Activated naive CD8-positive, alpha-beta T cell treated with anti-CD3 and anti-CD28 coated beads for 36 hours (primary cell): ENCODE measurements at places on chromosomes 2 and 18. TPM values are rescaled to one million over a fixed set of nuclear protein-coding genes. Genes with fewer than 3 reads are reported as not detected.

Gene PMS1
- total RNA-seq, result 41.8 TPM

DNA sequence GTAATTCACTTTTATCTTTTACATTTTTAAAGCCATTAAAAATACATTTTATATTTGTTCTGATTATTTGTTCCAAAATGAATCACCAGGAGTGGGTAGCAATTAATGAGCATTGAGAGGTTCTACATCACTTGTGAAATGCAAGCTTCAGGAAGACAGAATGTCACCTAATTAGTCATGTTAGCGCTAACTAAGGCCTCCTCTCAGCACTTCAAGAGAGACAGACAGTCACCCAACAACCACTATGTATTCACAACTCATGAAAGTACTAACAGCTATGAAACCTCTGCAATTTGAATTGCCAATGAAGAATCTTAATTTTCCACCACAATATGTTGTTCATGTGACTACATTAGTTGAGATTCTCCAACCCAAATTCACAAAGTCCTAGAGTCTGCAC is 611.0 kb downstream of the KCNJ3 start:
- no peak for DNase-seq

DNA sequence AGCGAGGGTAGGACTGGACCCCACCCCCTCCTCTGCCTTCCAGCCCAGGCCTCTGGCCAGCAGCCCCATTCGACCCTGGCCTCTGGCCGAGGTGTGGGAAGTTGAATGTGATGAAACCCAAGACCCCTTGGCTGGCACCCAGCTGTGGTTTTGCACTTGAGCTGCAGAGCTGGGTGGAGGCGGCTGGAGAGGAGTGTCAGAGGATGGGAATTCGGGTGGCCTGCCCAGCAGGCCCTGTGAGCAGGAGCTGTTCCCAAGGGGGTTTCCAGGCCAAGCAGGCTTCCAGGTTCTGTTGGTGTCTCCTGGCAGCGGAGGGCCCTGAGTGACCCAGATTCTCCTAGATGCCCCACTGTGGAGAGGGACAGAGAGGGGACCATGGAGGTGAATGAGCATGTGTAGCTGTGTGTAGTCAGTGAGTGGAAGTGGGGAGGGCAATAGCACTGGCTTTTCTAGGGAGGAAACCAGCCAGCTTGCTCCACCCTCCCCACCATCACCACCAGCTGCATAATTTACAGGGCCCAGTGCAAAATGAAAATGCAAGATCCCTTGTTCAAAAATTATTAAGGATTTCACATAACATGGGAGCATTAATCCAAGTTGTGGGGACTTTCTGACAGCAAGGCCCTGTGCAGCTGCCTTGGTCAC is 172.2 kb upstream of the HAAO start:
- DNase-seq, result no peak

- no peak for DNase-seq
Observed at GRCh38 chr2:23988371-23988770, 21.5 kb upstream of the MFSD2B start.

Gene OTOS
- not detected for total RNA-seq

DNA sequence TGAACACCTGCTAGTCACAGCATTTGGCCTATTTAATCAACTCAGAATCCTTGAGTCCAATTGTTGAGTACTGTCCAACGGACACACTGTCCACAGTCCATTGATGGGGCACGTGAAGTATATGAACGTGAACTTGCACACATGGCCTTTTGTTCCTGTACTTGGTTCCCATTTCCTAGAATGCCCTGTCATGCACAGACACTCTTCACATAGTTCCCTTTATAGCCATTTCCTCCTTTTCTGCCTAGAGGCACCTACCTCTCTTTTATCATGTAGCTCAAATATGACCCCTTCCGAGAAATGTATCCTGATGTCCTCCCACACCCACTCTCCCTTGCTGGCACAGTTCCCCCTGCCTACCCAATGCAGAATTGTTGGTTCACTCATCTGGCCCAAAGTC is 8.7 kb upstream of the CRYGA start:
- no peak for DNase-seq

GRCh38 chr2:16181062-16181740 is 240.9 kb downstream of the MYCN start:
- no peak for DNase-seq

Gene NEUROD1
- 0.08 TPM for total RNA-seq

GRCh38 chr18:50161597-50162205 is 33.2 kb downstream of the MYO5B start:
- no peak for DNase-seq

- no peak for DNase-seq
Observed at GRCh38 chr2:64837116-64837731, 152.0 kb upstream of the SLC1A4 start.

GRCh38 chr18:74990563-74991081 is 218.3 kb downstream of the PTGR3 start:
- DNase-seq, result no peak

DNA sequence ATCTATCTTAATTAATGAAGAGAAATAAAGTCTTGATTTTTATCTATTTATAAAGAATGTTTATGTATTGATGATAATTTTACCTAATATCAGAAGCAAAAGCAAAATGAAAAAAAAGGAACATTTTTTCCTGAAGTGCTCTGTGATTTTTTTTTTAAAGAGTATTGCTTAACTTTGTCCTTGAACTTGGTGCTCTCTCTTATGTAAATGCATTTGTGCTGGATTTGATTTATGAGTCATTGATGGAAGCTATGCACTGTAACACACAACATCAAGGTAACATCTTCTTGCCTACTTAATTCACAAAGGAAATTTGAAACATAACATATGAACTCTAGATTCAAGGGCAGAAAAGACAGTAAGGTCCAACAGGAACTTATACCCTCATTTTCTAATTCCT is 312.9 kb upstream of the CDH19 start:
- no peak for DNase-seq

Gene TBC1D8
- total RNA-seq, result 2.0 TPM

DNA sequence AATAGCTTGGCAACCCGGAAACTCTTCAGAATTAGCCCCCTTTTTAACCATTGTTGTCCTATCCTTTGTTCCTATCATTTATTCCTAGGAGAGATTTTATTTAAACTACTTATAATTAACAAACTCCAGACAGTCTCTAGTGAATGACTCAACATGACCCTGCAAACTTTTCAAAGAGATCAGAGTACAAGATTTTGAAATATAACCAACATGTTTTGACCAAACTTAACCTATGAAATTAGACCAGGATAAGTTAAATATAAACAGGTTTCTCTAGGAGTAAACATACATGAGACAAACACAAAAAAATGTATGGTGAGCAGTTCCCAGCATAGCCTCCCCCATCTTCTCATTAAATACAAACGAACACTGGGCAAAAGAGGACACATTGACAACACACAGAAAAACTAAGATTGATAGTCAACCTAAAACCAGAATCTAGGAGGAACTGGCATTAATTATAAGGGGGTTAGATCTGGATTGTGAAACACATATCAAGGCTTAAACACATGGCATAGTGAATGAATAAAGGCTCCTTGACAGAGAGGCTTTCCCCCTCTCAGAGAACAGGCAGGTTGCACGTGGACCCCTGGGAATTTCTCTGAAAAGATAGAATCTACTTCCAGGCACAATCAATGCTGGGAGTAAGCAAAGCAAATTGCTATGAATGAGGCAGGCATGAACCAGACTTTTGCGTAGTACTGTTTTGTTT is 284.1 kb downstream of the IRS1 start:
- DNase-seq, result no peak

Gene DYTN
- total RNA-seq, result not detected

Gene C2orf81
- total RNA-seq, result 5.1 TPM

- DNase-seq, result peak; percentile 16
Observed at GRCh38 chr2:134290358-134290757, 36.5 kb downstream of the MGAT5 start.

Gene ACMSD
- not detected for total RNA-seq

Gene DAW1
- not detected for total RNA-seq
